ENCODE measurements at places on chromosomes 5 and 9.

GRCh38 chr5:109649318-109649717 lies 40.4 kb upstream of the MAN2A1 start:
- no peak for DNase-seq

GRCh38 chr5:134224888-134225779 lies 739 bp downstream of the PPP2CA start:
- DNase-seq = peak; percentile 50

DNA sequence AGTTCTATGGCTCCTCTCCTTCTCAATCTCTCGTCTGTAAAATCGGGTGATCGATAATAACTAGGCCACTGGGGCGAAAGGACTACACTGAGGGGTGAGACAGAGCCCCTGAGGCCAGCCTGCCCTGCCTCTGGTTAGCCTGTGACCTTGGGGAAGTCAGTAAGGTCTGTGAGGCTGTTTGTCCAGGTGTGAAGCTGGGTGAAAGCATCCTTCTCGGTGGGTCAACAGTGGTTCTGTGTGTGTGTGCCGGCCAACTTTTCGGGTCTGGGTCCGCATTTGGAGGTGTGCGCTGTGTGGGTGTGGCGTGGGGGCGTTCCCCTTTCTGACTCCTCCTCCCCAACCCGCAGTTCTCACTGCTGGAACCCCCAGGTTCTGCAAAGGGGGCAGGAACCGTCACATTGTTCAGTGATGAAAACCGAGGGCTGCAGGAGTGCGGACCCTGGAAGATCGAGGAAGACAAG lies 5.0 kb upstream of the RNF44 start:
- no peak for DNase-seq

DNA sequence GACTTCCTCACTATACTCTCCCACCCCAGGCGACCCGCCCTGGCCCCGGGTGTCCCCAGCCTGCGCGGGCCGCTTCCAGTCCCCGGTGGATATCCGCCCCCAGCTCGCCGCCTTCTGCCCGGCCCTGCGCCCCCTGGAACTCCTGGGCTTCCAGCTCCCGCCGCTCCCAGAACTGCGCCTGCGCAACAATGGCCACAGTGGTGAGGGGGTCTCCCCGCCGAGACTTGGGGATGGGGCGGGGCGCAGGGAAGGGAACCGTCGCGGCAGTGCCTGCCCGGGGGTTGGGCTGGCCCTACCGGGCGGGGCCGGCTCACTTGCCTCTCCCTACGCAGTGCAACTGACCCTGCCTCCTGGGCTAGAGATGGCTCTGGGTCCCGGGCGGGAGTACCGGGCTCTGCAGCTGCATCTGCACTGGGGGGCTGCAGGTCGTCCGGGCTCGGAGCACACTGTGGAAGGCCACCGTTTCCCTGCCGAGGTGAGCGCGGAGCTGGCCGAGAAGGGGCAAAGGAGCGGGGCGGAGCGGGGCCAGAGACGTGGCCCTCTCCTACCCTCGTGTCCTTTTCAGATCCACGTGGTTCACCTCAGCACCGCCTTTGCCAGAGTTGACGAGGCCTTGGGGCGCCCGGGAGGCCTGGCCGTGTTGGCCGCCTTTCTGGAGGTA lies 2.1 kb downstream of the CA9 start:
- no peak for DNase-seq

- no peak for DNase-seq
Observed at GRCh38 chr5:108561416-108562204, 179.7 kb upstream of the FBXL17 start.

DNA sequence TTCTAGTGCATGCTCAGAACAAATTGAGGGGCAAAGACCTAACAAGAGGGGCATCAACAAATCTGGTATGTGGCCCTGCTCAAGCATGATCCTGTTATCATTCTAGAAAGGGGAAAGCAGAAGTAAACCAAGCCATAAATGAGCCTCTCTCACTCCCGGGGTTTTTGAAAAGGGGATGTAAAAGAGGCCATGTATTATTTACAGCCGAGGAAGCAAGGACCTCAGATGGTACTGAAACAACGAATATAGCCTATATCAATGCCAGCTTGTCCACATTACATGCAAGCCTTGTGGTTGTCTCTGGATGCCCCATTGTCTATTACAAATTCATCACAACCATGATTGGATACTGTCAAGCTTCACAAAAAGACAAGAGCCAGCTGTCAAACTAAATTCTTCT lies 211.3 kb downstream of the DCP2 start:
- no peak for DNase-seq

DNA sequence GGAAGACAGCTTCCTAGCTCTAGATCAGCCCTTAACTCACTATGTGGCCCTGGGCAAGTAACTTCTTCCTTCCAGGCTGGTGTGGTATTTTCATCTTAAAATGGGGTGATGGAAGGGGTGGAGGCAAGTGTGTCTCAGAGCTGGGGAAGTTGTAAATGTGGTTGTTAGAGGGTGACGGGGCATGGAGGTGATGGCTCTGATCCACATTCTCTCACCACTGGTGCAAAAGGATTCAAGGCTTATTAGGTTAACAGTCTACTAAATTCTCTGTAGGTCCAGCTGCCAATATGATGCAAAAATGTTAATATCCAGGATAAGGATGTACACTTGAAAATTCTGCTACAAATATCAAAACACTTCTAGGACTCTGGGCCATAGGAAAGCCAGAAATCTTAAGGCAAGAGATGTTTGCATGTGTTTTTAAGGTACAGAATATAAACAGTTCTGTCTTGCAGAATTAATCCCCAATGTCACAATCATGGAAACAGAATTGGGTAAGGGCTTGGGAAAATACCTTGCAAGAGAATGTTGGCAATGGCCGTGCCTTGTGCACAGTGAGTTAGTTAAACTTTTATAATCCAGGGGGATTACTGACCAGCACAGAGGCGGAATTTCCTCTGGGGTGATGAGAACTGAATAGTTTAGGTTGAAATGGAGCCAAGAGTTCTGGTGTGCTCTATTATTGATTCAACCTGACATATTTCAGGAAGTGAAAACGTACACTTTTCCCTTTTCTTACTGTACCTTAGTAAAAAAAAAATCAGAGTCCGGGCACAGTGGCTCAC lies 19.8 kb downstream of the TNFSF15 start:
- no peak for DNase-seq

DNA sequence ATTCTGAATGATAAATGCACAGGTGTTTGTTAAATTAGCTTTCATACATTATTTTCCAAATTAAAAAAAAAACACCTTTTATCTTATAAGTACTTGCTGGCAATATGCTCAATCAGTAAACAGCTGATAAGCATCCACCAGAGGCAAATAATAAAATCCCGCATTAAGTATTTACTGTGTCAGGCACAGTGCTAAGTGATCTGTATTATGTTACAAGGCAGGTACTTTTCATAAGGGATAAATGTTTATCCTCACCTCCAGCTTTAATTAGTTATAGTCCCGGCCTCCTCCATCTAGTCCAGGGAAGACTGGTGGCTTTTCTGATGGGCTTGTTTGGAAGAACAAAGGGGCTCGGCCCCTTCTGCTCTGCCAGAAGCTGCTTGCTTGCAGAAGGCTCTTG lies 40.1 kb downstream of the PFDN1 start:
- DNase-seq = no peak

GRCh38 chr9:129081388-129081904 lies 535 bp downstream of the DOLPP1 start:
- DNase-seq = no peak

- no peak for DNase-seq
Observed at GRCh38 chr9:132003319-132003704, 76.4 kb downstream of the MED27 start.
